ENCODE measurements at places on chromosomes 13 and 19.

DNA sequence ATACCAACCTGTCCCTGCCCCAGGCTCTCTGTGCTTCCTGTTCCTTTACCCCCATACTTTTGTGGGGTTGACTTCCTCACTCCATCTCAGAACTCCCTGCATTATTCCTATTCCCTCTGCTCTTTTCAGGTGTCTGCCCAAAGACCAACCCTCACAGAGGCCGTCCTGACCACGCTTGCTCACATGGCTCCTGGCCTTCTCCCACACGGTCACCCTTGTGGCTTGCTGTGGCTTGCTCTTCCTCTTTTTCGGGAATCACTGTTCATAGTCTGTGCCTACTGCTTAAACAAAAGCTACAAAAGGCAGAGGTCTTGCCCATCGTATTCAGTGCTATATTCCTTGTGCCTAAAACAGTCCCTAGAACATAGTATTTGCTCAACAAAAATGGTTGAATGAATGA lies 25.2 kb upstream of the ARGLU1 start:
- no peak for DNase-seq

- peak; percentile 90 for DNase-seq
Measured at GRCh38 chr13:100542826-100543156, 45.8 kb downstream of the GGACT start.

DNA sequence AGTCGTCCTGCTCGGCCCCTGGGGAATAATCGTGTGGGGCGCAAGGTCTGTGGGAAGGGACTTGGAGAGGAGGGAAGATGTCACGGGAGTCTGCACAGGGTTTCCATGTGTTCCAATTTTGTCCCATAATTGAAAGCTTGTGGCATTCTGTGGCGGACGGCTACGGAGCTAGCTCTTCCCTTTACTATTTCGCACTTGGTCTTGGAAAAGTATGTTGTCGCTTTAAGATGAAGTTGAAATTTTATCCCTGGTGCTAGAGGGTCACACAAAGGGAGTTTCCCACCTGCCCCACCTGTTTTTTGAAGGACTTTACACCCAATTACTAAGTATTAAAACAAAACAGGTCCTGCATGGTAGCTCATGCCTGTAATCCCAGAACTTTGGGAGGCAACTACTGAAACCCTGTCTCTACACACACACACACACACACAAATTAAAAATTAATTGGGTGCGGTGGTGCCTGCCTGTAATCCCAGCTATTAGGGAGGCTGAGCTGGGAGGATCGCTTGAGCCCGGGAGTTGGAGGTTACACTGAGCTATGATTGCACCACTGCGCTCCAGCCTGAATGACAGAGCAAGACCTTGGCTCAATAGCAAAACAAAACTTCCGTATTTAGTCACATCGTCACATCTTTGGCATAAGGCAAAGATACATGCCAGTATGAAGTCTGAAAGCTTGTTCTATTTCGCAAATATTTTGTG lies 967 bp upstream of the TPT1 start:
- no peak for DNase-seq

- no peak for DNase-seq
Measured at GRCh38 chr13:73717632-73718031, 416.6 kb downstream of the KLF12 start.

DNA sequence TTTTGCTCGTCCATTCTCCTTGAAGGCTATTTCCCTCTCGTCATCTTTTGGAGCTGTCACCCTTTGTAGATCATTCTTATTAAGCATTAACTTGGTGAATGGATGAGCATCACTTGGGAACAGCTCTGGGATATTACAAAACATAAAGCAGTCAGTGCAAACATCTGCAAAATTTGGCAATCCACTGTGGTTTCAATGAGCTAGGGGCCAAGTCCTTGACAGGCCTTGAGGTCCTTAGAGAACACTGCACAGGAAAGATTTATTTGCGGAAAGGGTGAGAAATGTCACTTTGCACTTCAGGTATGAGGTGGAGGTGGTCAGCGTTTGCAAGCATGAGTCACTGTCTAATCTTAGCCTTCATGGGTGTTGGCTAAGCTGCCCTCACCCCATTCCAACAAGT lies 239.7 kb upstream of the MAB21L1 start:
- DNase-seq, result no peak

DNA sequence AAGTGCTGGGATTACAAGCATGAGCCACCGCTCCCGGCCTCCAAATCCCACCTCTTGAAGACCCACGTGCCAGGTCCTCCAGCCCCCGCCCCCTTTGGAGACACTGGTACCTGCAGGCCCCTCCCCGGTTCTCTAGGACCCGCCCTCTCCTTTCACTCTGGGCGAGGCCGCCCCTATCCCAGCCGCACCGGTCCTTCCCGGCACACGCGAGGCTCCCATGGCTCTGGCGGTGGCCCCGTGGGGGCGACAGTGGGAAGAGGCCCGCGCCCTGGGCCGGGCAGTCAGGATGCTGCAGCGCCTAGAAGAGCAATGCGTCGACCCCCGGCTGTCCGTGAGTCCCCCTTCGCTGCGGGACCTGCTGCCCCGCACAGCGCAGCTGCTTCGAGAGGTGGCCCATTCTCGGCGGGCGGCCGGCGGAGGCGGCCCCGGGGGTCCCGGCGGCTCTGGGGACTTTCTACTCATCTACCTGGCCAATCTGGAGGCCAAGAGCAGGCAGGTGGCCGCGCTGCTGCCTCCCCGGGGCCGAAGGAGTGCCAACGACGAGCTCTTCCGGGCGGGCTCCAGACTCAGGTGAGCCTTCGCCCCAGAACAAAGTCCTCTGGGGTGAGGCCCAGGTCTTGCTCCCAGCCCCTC lies at the start of gene CBLC:
Gene CBLC, plus strand, starts transcription at position 176 of the 633 bp plus-strand sequence. Its CDS starts 42 bp downstream, at position 218.
- peak; percentile 70 for DNase-seq

DNA sequence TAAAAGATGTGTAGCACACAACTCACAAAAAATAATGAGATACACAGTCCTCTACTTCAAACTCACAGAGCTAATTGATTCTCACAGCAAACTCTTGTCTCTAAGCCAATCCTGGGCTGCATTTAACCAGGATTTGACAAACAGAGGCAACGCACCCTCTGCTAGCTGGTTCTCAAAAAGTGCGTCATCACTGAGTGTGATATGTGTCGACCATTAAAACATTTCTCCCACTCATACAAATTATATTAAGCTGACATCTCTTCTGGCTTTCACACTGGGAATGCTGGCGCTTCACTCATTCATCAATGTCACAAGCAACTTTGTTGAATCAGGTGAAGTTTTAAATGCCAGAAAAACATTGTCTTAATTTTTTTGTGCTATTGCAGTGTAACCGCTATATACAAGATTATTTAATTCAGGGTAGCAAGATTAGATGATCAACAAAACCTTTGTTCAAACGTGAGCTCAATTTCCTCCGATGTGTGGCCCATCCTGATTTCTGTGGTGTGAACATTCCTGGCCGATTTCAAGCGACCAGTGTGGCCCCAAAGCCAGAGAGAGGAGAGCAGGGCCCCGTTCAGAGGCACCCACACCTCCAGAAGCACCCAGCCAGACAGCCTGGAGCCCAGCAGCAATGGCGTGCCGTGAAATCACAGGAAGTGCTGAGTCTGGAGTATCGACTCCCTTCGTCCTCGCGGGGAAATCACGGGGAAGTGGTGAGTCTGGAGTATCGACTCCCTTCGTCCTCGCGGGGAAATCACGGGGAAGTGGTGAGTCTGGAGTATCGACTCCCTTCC lies 49.4 kb downstream of the RASA3 start:
- no peak for DNase-seq

- DNase-seq, result no peak
Measured at GRCh38 chr19:52231154-52231910, 38.1 kb upstream of the ZNF766 start.

GRCh38 chr13:45447050-45447661 lies 17.6 kb upstream of the COG3 start:
- no peak for DNase-seq

DNA sequence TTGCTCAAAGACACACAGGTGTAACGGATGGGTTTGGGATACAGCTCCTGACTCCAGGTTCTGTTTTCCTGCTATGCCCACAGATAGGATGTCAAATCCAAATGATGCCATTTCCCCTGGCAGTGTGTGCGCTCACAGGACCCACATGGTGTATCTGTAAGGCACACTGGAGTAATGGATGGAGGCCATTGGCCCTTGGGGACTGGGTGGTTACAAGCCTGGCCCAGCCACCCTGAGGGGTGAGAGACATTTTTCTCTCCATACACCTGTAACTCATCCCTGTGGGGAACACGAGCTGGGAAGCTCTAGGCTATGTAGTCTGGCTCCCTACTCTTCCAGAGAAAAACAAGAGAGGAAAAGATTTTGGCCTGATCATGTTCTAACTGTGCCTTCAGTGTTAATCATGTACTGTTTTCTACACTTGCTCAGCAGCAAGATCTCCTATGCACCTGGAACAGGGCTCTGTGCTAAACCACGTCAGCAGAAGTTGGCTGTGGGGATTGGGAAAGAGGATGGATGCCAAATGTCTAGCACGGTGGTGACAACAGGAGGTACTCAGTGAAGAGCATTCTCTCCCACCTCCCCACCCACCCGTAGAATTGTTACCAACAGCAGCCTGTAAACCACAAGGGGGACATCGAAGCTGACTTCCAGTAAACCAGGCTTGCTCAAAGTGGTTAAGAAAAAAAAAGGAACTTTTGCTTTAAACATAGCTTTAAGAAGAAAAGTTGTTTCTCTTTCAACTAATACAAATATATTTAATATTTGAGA lies 237.0 kb downstream of the LACC1 start:
- DNase-seq, result no peak

DNA sequence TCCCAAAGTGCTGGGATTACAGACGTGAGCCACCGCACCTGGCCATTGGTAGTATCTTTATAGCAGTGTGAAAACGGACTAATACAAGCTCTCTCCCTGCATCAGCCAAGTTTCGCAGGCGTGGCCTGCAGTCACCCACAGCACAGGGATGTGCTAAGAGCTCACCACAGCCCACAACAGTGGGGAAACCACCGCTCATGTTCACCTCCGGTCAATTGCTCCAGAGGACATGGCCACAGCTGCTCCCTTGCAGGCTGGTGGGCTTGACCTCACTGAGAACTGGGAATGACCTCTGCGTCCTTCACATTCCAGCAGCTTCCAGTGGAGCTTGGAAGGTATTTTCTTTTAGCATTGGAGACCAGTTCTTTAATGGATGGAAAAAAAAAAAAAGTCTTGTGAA lies 156.4 kb downstream of the KCTD15 start:
- no peak for DNase-seq

DNA sequence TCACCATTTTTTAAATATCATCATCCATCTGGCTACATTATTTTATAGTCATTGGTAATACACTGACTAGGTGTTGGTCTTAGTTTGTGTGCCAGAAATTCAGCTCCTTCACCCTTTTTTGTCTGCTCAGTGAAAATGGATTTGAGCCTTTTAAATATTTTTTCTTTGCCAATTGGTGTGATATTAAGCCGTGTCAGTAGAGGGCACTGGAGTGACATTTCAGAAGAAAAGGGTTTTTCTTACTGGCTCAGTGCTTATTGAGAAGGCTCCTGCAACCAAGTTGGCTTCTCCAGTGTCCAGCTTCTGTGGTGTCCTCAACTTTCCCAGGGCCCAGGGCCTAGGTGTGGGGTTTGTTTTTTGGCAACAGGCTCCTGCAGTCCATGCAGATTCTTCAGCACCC lies 546.6 kb downstream of the DACH1 start:
- DNase-seq, result no peak

DNA sequence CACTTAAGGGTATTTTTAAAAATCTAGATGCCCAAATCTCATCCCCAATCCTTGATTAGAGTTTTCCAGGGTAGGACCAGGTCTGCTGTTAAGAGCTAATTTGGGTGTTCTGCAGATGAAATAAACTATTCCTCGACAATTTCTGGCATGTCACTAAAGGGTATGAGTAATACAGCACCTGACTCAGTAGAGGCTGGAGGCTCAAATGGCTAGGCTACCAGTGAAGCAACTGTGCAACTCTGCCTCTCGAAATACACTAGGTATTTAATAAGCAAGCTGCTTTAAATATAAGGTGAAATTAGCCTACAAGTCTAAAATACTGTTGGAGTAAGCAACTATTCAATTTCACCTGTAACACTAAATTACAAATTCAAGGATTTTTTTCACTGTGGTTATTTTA lies 1.5 kb downstream of the RNF6 start:
- no peak for DNase-seq

- no peak for DNase-seq
Measured at GRCh38 chr13:112951674-112952371, 17.2 kb upstream of the MCF2L start.

GRCh38 chr19:36215276-36216123 lies 594 bp downstream of the ZNF146 start:
- DNase-seq, result peak; percentile 27

DNA sequence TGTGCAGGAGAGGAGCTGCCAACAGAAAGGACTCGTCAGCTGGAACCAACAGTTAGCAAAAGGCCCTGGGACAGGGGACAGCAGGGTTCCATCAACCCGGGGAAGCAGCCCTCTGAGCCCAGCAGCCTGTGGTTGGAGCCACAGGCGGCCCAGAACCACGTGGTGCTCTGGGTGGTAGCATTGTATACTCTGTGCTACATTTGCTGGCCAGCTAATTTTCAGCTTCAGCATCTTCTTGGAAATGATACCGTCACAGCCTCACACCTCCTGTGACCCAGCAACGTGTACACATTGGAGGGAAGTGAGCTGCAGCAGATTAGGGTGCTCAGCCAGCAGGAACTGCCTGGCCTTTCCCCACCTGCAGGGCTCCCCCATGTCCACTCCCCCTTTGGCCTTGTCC lies 13.1 kb upstream of the MTIF3 start:
- peak; percentile 37 for DNase-seq

DNA sequence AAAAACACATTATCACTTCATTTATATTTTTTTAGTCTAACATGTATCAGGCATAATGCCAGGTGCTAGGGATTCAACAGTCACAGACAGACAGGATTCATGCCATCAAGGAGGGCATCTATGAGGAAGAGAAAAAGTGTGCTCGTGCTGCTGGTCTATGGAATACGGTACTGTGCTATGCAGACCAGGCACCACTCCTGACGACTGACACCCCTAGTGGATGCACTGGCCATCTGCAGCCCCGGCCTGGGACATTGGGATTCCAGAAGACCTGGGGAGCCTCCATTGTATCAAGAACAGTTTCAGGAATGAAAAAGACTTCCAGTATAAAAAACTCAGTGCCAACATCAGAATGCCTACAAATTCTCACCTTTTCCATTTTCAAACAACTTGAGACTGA lies 94.0 kb downstream of the KLF12 start:
- no peak for DNase-seq

- DNase-seq, result peak; percentile 44
Measured at GRCh38 chr19:48473161-48473966, 4.2 kb downstream of the CYTH2 start.

DNA sequence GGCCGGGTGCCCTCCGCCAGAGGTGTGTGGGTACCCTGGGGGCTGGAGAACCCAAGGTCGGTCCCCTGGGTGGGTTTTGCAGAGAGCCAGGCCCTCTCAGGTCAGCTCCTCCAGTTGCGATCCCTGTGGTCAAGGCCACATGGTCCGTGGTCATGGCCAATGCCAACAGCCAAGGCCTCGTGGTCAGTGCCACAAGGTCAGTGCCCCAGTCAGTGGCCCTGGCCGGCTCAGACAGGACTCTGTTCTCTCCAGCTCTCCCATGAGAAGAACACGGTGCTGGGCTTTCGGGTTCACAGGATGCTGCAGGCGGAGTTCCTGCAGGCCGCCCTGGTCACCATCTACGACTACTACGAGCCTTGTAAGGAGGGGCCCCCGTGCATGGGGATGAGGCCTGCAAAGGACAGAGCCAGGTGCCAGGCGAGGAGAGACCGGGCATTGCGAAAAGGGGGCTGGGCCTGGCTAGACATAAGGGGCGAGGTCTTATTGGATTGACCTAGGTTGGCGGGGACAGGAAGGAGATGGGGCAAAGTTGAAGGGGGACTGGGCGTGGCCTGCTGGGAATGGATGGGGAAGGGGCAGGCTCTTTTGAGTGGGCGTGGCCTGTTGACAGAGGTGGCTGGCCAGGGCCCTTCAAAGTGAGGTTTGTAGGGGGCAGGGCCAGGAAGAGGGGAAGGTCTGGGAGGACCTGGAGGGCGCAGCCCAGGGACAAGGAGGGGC lies 15.2 kb upstream of the SHFL start:
- DNase-seq, result no peak
